CD4-positive, alpha-beta T cell treated with Interleukin-6 for 4 hours (primary cell): ENCODE measurements at places on chromosomes 12 and 14.

DNA sequence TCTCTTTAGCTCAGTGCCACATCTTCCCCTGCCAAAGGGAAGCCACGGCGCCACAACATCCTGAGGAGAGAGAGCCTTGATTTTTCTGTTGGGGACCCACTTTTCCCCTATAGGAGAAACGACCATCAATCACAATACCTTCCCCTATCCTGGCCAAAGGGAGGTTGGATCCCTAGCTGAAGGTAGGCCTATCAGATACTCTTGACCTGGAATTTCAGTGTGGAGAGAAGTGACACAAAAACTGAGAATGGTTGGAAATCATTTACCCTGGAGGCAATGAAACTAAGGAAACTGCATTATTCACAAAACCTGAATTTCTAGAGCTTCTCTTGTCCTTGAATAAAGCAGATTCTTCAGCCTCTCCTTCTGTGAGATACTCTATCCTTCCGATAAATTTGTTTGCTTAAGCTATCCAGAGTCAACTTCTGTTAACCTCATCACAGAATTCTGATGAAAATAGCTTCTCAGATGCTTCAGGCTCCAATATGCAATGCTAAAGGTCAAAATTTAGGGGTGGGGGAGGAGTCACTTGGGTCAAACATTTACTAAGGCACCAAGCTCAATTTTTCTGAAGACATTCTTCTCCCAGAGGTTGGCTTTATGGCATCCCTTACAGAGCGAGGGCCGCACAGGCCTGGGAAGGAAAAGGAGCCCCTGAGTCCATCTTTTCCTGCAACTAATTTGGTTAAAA, 27.0 kb upstream of the DUSP6 start:
- no peak for DNase-seq

DNA sequence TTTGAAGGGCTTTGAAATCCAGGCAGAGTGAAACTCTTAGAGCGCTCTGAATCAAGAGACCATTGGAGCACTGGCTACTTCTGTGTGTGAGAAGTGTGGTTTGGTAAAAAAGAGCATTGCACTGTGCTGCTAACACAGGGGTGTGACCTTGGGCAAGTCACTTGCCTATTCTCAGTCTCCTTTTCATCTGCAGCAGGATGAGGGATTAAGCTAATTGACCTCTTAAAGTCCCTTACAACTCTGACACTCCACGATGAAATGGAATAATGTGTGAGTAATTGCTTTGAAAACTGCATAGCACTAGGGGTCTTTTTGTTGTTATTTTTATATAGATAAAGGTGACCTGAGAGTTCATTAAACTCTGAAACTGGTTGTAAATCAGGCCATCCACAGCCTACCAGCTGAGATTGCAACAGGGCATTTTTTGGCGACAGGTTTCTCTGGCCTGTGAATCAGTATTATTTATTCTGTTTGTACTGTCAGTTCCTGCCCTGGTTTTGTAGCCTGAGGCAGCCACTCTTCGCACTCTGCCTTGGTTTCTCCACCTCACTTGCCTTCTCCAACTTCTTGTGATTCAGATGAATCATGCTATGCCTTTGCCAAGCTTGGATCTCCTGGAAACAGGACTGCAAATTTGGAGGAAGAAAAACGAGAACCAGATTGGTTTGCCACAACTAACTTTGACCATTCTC, 159.9 kb upstream of the PARP11 start:
- DNase-seq: no peak

DNA sequence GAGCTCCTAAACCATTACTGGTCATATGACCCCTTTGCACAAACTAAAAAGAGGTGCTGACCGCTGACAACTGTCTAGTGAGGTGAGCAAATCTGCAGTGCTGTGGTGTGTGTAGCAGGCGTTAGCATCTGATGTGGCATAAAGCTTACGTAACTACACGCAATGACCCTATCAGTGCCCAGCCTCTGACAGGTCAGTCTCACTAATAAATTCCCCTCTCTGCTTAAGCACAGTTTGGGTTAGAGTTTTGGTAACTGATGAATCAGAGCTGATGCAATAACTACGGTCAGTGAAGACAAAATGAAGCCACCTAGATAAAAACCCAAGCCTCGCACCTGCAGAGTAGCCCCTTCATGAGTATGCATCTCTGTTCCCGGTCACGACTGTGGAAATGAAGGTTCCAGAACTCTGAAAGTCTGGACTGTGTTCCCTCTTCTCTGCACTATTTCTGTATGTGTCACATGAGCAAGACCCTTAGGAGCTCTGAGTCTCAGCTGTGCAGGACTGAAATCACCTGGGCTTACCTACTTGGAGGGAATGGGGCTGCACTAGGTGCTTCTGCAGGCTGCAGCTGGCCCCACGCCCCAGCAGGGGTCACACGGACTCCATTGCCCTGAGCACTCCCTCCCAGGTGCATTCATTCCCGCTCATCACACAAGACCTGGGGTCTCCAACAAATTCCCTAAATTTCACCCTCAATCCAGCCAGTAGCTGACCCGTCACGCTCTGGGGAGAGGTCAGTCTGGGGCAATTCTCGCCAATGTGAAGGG, 54.4 kb downstream of the RIMBP2 start:
- no peak for DNase-seq

- no peak for DNase-seq
Measured at GRCh38 chr12:70556179-70556869, 80.9 kb downstream of the PTPRB start.

DNA sequence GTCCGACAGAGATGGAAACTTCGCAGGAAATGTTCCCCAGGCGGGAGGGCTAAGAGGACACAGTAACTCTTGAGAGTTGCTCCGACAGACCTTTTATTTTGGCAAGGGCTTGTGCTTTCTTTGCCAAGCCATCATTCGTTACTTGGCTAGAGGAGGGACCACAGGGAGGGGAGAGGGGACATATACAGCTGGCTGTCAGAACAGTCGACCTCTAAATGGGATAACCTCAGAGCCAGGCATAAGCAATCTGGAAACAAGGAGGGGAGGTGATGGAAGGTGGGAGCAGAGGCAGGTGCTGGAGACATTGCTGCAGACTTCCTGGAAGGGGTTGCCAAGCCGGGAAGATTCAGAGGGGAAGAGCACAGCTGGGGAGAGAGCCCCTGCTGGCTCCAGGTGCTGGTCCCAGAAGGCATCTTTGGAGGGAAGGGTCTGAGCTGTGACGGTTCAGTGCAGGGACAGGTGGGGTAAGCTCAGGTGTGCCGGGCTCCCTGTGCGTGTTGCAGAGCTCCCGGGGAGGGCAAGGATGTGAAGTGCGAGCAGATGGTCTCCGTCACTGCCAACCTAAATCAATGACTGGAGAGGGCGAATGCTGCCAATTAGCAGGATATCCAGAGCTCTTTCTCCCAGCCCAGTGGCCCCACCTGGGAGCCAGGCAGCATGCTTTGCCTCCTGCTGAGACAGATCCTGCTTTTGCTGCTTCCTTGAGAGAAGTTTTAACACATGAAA, 50.1 kb downstream of the CHST11 start:
- DNase-seq: no peak

GRCh38 chr12:46380881-46381280, 8.3 kb upstream of the SLC38A2 start:
- DNase-seq: no peak

DNA sequence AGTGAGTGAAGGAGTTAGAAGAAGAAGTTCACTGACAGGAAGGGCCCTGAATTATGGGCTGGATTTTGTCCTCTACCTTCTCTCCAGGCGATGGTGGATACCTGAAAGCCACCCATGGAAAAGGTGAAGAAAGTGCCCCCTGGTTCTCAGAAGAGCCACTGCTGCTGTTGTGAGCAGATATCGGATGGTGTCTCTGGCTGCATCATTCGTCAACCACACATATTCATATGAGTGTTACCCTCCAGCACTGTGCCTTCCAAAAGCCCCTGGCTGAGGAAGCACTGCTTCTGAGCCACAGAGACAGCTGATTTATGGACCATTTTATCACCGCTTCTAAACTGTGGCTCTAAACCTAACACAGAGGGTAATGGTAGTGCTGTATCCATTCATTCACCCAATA, 2.0 kb upstream of the ACTN1 start:
- DNase-seq: no peak

DNA sequence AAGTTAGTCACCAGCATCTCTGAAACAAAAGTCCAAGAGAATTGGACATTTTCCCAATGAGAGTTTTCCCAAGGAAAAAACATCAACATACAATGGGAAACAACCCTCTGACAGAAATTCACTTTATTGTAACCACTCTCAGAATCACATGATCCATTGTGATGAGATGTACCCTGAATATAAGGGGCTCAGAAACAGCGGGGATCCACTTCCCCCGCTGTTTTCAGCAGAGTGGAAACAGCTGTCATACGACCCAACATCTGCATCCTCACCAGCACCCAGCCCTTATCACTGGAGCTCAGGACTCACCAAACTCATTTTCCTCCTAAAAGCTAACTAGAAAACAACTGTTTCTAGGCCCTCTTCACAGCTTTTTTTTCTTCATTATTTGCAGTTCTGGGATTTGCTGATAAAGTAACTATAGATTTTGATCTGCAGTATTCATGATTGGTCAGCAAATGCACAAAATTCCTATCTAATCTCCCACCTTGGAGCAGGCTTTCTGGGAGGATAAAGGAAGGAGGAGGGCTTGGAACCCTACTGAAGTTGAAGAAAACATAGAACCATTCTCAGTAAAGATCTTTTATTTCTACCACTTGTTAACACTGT, 31.3 kb downstream of the CORO1C start:
- no peak for DNase-seq

GRCh38 chr14:85057221-85057620, 472.7 kb upstream of the FLRT2 start:
- DNase-seq: no peak

DNA sequence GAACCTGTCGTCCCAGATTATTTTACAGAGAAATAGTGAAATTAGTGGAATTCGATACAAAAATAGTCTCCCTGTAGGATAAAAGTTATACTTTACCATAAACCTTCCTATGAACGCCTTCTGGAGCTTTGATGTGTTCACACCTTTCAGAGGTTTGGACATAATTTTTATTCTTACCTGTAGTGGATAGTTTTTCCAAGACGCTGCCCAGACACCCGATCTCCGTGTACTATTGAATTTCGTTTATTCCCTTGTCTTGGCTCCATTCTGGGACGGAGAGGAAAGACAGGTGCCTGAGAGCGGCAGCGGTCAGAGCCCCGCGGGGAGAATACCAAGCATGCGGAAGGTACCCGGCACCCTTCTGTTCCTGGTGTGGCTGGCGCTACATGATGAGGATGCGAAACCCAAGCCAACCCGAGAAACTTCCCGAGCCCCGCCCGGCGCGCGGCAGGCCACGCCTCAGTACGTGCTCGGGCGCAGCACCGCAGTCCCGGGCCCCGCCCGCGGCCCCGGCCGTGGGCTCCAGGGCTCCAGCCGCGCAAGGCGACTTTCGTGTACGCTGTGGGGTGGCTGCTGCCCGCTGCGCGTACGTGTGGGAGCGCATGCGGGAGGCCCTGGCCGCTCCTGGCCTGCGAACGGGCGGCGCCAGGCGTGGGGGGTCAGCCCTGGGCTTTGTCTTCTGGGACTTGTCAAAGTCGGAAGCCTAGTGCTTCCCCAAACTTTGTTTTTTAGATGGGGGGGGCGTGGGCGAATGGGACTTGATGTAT, 11.3 kb upstream of the SNAPC1 start:
- DNase-seq: peak; percentile 84

DNA sequence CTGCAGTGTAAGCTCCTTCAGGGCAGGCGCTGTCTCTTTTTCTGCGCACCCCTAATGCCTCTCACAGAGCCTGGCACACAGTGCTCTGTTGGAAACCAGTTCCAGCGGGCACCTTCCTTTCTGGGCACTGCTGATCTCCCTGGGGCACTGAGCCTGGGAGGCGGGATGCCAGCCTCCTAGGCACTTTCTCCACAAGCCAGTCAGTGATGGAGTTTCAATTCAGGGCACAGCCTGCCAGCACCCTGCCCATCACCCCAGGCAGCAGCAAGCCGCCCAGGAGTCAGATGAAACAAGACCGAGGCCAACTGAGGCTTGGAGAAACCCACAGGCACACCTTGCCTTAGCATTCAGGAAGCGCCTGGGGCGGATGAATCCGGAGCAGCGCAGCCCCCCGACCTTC, 5.7 kb upstream of the CTDSP2 start:
- no peak for DNase-seq
